ENCODE measurements at places on chromosomes 6 and 20. TPM values are rescaled to one million over a fixed set of nuclear protein-coding genes. Genes with fewer than 3 reads are reported as not detected.

DNA sequence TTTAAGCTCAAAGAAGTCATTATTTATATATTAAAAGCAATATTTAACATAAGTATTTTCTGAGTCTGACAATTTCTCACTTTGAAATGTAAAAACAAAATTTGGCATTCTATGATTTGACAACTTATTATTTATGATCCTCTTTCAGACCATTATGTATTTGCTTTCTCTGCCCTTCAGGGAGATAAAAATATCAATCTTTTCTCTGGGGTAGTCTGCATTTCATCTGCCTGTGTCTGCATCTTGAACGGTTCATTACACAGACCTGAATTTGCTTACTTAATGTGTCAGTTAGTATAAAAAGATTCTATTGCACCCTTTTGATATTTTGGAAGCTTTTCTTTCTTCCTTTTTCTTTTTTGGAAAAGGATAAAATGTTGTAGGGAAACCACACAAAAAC is 354.0 kb upstream of the RGS17 start:
- no peak for DNase-seq

DNA sequence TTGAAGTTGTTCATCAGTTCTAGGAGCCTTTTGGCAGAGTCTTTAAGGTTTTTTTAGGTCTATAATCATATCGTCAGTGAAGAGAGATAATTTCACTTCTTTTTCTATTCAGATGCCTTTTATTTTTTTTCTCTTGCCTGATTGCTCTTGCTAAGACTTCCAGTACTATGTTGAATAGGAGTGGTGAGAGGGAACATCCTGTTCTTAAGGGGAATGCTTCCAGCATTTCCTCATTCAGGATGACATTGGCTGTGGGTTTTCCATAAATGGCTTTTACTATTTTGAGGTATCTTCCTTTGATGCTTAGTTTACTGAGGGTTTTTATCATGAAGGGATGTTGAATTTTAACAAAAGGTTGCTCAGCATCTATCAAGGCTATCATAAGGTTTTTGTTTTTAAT is 109.5 kb downstream of the CLVS2 start:
- no peak for DNase-seq

GRCh38 chr6:33856031-33856590 is 52.3 kb upstream of the MLN start:
- DNase-seq: no peak

DNA sequence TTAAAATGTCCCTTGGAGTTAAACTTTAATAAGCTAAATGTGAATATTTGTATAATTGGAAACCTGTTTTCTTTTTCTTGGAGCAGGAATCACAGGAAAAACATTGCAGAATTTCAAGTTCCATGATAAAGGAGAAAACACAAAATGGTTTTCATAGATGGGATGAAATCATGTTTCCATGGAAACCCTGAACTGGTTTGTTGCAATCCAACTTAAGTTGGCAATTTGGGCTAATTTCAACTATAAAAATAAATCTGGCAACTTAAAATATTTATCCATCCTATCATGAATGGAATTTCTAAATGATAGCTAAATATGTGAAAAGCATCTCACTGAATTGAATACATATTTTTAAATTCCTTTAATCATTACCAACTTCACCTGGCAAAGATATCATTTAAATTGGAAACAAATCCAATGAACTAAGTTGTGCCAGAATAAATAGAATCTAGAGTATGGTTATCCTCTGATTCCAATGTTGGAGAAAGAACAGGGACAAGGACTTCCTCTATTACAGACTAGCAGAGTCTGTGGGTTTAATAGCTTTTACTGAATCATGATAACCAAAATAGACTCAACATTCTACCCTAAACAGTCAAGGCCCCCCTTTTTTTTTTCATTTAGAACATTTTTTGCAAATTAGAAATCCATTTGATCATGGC is 33.2 kb downstream of the COL21A1 start:
- no peak for DNase-seq

- DNase-seq: no peak
These were observed 282.0 kb upstream of the FLRT3 start for GRCh38 chr20:14619411-14619810.

The TINAG gene
- total RNA-seq: not detected

GRCh38 chr6:52588087-52588709 is 11.3 kb upstream of the TRAM2 start:
- DNase-seq: no peak

DNA sequence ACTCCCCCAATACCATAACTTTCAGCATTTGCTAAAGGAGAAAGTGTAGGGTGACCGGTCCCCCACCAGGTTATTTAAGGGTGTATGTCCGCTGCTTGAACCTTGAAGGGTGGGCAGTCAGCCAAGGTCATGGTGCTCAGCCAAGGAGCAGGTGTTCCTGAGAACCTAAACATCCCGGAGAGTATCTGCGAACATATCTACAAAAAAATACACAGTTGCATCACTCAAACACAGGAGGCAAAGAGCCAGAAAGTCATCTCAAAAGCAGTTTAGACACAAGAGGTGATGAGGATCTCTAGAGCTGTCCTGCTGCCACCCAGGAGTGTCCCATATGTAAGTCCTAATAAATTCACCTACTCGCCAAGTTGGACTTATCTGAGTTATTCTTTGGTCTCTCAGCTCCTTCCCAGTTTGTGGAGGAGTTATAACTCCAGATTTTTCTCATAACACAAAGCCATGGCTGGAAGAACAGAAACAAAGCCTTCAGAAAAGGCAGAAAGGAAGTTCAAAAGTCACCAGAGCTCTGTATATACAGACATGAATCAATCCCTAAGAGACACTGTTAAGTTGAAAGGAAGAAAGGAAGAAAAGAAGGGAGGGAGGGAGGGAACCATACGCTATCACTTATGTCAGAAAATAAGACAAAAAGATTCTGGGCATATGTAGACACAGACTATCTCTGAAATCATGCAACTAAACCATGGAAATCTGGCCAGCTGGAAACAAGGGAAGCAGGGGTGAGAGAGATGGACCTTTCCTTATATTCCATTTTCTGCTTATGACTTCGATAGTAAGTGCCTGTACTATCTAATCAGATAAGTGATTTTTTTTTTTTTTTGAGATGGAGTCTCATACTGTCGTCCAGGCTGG is 11.3 kb downstream of the MBOAT1 start:
- peak; percentile 48 for DNase-seq

GRCh38 chr6:114049367-114049966 is 78.5 kb upstream of the HDAC2 start:
- no peak for DNase-seq

The CGA gene
- total RNA-seq: not detected

The CDSN gene
- total RNA-seq: not detected

DNA sequence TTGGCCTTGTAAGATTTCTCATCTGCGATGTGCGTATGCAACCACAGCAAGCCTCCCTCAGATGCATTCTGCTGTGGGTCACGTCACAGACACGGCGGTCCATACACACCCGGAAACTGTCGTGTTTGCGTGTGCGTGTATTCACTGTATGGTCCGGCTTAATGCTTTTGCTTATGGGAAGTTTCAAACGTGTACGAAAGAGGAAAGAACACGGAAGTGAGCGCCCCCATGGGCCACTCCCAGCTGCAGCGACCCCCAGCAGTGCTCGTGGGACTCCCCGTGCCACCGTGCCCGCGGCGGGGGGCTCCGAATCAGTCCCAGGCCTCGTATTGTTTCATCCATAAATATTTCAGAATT is 10.2 kb downstream of the DLL1 start:
- no peak for DNase-seq

The BPIFA1 gene
- not detected for total RNA-seq

GRCh38 chr6:6623553-6623952 is 35.0 kb downstream of the LY86 start:
- DNase-seq: peak; percentile 5

The GHRH gene
- not detected for total RNA-seq

The SIRPD gene
- total RNA-seq: under 0.01 TPM

The ZC2HC1B gene
- total RNA-seq: not detected

- no peak for DNase-seq
These were observed 102.2 kb downstream of the SLC24A3 start for GRCh38 chr20:19314621-19315020.

The SYCP2L gene
- not detected for total RNA-seq

DNA sequence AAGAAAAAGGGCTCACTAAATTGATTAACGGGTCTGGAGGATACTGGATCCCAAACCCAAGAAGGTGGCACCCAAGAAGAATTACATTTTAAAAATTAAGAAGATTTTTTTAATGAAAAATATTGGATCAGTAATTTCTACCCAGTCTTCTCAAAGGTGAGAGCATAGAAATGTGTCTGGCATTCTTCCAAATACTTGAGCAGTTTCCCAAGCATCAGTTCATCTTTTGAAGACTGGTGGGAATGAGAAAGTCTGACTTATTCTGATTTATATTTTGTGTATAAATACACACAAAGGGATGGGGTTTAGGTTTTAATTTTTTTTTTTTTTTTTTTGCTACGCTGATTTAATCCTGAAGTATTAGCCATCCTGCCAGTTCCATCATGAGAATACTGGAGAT is 3.3 kb downstream of the MGME1 start:
- no peak for DNase-seq

DNA sequence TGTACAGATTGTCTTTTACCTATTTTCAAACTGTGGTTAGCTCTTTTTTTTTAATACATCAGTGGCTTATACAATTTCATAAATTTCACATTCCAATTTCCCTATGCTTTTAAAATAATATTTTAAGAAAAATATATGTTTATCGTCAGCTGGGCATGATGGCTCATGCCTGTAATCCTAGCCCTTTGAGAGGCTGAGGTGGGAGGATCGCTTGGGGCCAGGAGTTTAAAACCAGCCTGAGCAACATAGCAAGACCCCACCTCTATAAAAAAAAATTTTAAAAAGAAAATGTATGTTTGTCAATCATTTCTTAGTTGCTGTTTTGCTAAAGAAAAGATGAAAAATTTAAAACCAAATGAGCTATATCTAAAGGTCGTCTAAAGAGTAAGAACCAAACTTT is 3.4 kb downstream of the GJA1 start:
- DNase-seq: no peak

The BAG2 gene
- 32.8 TPM for total RNA-seq

DNA sequence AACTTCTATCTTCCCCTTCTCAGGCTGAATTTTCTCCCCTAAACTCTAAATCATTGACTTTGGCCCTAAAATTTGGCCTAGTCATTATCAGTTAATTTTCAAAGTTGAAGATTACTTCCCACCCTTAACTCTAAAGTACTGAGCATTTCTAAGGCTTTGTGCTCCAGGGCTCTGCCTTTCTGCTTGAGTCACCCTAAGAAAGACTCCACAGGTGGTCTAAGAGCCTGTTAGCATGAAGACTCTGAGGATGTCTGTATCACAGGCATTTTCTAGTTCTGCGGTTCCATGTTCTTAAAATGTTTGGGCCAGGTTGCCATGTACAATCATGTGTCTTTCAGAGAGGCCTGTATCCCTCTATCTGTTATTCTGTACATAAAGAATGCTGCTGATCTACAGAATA is 808.1 kb upstream of the MANEA start:
- no peak for DNase-seq

- DNase-seq: no peak
These were observed 15.7 kb upstream of the REPS1 start for GRCh38 chr6:139003751-139004150.

- no peak for DNase-seq
These were observed 14.7 kb upstream of the KCNG1 start for GRCh38 chr20:51037532-51038115.

DNA sequence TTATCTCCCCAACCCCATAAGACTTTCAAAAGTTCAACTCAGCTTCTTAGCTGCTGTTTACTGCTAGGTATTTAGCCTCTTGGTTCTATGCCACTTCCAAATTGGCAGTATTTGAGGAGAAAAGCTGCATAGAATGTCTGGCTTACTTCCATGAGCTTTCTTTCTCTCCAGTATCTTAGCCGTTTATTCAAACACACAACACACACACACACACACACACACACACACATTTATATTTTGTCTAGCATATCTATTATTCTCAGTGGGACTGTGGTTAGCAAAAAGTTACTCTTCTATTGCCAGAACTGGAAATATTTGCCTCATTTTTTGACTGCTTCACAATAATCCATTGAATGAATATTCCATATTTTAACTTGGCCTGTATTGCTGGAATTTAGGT is 634.2 kb upstream of the IMPG1 start:
- no peak for DNase-seq

- DNase-seq: no peak
These were observed 263.1 kb upstream of the SUPT3H start for GRCh38 chr6:45640811-45641210.

The MMP24 gene
- 0.43 TPM for total RNA-seq

The CLVS2 gene
- total RNA-seq: not detected

The FOXC1 gene
- 1.9 TPM for total RNA-seq

The CLPSL1 gene
- total RNA-seq: not detected

DNA sequence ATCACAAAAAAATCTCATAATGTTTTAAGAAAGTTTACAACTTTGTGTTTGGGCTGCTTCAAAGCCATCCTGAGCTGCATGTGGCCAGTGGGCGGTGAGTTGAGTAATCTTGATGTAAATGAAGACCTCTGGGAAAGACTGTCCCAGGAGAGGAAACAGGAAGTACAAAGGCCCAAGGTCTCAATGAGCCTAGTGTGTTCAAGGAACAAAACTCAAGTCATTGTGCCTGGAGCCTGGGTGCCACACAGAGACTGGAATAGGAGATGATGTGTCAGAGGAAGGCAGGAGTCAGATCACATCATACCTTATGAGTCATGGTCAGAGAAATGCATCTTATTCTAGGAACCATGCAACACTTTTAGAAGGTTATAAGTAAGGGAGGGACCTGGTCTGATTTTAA is 51.5 kb downstream of the COL19A1 start:
- peak; percentile 21 for DNase-seq

- DNase-seq: no peak
These were observed 38.6 kb downstream of the PREX1 start for GRCh38 chr20:48789185-48789668.

The ELOVL2 gene
- total RNA-seq: 1.6 TPM

GRCh38 chr6:109052018-109052651 is 42.5 kb downstream of the SESN1 start:
- no peak for DNase-seq

- no peak for DNase-seq
These were observed 318.5 kb upstream of the JARID2 start for GRCh38 chr6:14927398-14927797.

- no peak for DNase-seq
These were observed 22.7 kb upstream of the FRMD1 start for GRCh38 chr6:168101590-168102314.

DNA sequence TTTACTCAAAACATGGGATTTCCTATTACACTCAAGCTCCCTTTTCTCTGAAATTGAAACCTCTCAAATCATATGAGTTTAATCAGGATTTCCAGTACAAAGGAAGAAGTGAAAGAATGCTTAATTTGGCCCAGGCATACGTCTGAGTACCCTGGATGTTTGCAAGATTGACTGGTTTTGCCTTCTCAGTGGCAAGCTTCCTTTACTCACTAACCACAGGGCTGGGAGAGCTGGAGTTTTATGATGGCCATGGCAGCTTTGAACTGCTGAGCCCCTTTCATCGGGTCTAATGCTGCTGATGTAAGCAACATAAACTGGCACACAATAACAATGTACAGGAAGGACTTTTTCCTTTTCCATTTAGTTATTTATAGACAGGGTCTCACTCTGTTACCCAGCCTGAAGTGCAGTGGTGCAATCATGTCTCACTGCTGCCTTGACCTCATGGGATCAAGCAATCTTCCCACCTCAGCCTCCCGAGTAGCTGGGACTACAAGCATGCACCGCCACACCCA is 194.8 kb downstream of the SLC35F1 start:
- DNase-seq: no peak

The ITPA gene
- total RNA-seq: 40.3 TPM
